Calu3 (cell line): ENCODE measurements at places on chromosomes 7 and 10.

- H3K27me3 ChIP-seq = peaks cover 29% of the 10 kb centered on the region
- H3K4me3 ChIP-seq = no peak overlapping the region
- H3K27ac ChIP-seq = no peak overlapping the region
- no peak for DNase-seq
- peaks cover 5% of the 10 kb centered on the region for H3K36me3 ChIP-seq
- peaks cover 16% of the 10 kb centered on the region for H3K4me1 ChIP-seq
Observed at GRCh38 chr10:78761311-78761781, 307.4 kb upstream of the ZMIZ1 start.

DNA sequence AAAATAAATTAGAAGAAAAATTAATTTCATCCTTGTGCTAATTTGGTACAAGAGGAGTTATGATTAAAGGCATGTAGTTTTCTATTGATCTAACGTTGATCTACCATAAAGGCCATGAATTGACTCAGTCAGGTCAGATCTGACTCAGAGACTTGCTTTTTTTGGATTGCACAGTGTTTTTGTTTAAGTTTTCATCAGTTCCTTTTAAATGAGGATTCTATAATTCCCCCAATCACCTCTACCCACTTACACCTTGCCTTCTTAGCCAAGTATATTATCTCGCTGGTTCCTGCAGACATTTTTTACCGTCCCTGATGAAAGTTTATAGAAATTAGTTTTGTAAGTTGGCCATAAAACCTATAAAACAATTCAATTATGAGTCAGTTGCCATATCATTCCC is 132.4 kb upstream of the PALS2 start:
- H3K4me3 ChIP-seq = no peak overlapping the region
- no peaks in the 10 kb centered on the region for H3K4me1 ChIP-seq
- no peak overlapping the region for H3K27ac ChIP-seq
- DNase-seq = no peak
- no peaks in the 10 kb centered on the region for H3K27me3 ChIP-seq
- H3K36me3 ChIP-seq = no peaks in the 10 kb centered on the region

- H3K27me3 ChIP-seq = peaks cover 8% of the 10 kb centered on the region
- no peaks in the 10 kb centered on the region for H3K4me1 ChIP-seq
- H3K36me3 ChIP-seq = no peaks in the 10 kb centered on the region
- H3K27ac ChIP-seq = no peak overlapping the region
Observed at GRCh38 chr7:28217143-28217542, 36.5 kb upstream of the JAZF1 start.

- H3K27ac ChIP-seq = no peak overlapping the region
- no peak overlapping the region for H3K4me3 ChIP-seq
- peaks cover 89% of the 10 kb centered on the region for H3K27me3 ChIP-seq
- peaks cover 5% of the 10 kb centered on the region for H3K36me3 ChIP-seq
- no peak for DNase-seq
- no peaks in the 10 kb centered on the region for H3K4me1 ChIP-seq
Observed at GRCh38 chr7:131845573-131846314, 289.3 kb upstream of the PODXL start.

DNA sequence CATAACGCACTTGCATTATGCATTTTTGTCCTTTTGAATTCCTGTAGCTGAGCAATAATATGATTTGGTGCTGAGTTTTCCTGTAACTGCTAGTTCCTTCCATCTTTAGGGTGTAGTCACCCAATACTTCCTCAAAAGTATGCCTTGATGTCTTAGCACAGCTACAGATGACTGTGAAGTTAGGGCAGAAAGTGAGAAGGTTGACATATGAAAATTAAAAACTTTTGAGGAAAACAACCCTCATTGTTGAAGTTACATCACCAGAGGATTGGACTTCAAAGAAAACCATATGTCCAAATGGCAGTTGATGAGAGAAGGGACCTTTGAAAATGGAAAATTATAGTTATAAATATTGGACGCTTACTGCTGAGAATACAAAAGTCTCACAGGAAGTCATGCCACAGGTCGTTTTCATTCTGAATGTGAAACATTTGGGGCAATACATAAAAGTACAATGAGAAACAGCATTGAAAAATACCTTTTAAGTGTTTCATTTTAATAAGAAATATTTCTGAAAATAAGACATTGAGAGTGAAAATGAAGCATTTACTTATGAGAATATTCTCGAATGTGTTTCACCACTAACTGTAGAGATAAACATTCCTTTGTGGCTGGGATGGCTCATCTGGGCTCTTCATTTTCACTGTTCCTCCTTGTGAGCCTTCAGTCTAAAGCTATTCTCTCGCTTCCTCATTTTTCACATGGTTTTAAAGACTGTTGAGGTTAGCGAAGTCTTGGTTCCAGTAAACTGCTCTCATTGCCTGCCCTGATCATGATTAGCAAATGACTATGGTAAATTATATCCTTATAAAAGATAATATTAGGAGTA is 61.4 kb upstream of the NME8 start:
- H3K4me1 ChIP-seq = no peaks in the 10 kb centered on the region
- H3K36me3 ChIP-seq = no peaks in the 10 kb centered on the region
- DNase-seq = no peak
- H3K27ac ChIP-seq = no peak overlapping the region
- H3K4me3 ChIP-seq = no peak overlapping the region
- no peaks in the 10 kb centered on the region for H3K27me3 ChIP-seq

DNA sequence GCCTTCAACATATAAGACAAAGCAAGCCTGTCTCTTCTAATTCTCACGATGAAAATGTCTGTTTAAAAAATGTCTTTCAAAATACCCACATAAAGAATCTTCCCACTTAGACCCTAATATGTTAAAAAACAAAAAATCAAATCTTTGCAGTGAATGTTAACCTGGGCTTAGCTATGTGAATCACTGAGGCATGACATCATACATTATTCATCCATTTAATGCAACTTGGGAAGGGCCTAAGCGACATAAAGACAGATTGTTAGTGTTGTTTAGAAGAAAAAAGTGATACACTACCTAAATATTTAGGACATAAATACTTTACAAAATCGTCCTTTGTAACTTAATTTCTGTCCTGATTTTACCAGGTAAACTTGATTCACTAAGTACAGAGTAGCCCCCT is 648.5 kb upstream of the NRP1 start:
- no peak overlapping the region for H3K27ac ChIP-seq
- no peak overlapping the region for H3K4me3 ChIP-seq

GRCh38 chr10:11358011-11358410 is 253.4 kb downstream of the USP6NL start:
- peaks cover 21% of the 10 kb centered on the region for H3K27me3 ChIP-seq
- DNase-seq = no peak
- H3K27ac ChIP-seq = no peak overlapping the region
- no peaks in the 10 kb centered on the region for H3K36me3 ChIP-seq

DNA sequence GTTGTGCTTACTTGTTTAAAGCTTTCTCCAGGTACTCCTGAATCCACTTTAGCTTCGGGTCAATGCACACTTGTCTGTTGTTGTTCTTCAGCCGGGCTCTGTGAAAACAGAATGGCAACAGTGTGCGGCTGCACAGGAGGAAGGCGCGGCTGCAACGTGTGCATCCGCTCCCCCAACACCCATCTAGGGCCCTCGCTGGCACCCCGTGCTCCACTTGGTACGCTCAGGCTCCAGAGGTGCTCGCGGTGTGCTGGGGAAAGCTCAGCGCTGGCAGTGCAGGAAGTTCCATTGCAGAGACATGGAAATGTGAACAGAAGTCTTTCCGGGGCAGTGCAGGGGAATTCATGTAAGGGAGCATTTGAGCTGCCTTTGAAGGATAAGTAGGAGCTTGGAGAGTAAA is 6.3 kb downstream of the CXCL12 start:
- H3K4me1 ChIP-seq = peaks cover 7% of the 10 kb centered on the region
- peaks cover 13% of the 10 kb centered on the region for H3K27me3 ChIP-seq
- H3K36me3 ChIP-seq = no peaks in the 10 kb centered on the region
- no peak overlapping the region for H3K4me3 ChIP-seq
- no peak for DNase-seq

DNA sequence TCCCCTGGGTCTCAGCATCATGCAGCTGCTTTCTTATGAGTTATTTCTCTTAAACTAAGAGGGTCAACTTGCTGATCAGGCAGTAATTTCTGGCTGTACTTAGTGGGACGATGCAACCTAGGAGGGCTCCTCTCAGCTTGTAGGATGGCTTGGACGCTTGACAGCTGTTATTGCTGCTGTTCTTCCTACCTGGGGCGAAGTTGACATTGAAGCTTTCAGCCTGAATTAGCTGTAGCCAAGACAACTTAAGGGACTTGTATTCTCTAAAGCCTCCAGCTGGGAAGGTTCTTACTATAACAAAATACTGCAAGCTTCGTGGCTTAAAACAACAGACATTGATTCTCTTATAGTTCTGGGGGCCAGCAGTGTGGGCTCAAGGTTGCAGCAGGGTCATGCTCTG is 224.9 kb downstream of the ACTR3B start:
- H3K36me3 ChIP-seq = no peaks in the 10 kb centered on the region
- no peak overlapping the region for H3K4me3 ChIP-seq
- no peak overlapping the region for H3K27ac ChIP-seq

DNA sequence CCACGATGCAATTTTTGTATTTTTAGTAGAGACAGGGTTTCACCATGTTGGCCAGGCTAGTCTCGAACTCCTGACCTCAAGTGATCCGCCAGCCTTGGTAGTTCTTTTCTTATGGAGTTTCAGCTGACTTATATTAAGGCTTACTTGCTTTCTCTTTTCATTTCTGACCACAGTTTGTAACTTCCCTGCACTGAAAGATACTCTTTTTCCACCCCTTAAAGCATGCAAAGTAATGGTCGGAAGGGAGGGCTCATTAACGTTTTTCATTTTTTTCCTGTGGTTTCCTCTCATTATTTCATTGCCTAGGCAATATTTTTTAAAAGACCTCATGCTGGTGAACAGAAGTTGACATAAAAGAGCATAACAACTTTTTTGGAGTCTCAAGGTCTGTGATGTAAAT is 27.0 kb downstream of the ADRB1 start:
- H3K4me3 ChIP-seq = no peak overlapping the region
- no peaks in the 10 kb centered on the region for H3K27me3 ChIP-seq
- no peak overlapping the region for H3K27ac ChIP-seq
- no peaks in the 10 kb centered on the region for H3K4me1 ChIP-seq

DNA sequence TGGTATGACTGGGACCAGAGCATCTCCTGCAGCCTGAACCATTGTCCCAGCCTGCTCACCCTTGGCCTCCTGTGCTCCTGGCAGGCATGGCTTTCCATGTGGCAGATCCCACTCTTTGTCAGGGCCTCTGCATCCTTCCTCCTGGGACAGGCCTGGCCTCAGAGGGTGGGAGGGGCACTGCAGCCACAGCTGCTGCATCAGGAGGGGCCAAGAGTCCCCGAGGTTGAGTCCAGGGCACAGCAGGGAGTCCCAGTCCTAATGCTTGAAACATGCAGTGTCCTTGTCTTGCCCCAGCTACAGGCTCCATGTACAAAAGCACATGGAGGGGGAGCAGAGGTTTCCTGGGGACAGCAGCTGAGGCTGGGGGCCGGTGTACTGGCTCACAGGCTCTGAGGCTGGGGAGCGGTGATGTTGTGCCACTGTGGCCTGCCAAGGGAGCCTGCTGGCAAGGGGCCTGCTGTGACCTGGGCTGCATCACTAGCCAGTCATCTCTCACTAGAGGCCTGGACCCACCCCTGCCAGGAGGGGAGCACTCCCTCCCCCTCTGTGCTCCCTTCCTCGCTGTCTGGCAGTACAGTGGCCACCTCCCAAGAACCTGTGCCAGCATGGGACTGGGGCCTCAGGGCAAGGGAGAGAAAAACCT is 144.8 kb downstream of the ZNF248 start:
- H3K4me1 ChIP-seq = no peaks in the 10 kb centered on the region
- no peaks in the 10 kb centered on the region for H3K36me3 ChIP-seq
- no peak for DNase-seq

DNA sequence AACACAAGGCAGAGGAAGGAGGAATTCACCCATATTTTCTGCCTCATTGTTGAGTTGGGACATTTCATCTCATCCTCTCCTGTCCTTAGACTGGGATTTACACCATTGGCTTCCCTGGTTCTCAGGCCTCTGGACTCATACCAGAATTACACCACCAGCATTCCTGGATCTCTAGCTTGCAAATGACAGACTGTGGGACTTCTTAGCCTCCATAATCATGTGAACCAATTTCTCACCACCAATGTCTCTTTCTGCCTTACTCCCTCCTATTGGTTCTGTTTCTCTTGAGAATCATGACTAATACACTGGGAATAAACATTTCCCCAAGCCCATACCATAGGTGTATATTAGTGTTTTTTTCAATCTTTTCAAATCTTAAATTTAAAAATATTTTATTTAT is 2.9 kb upstream of the ZNF33A start:
- H3K4me1 ChIP-seq = no peaks in the 10 kb centered on the region
- no peak for DNase-seq
- peaks cover 17% of the 10 kb centered on the region for H3K36me3 ChIP-seq
- H3K27me3 ChIP-seq = no peaks in the 10 kb centered on the region

DNA sequence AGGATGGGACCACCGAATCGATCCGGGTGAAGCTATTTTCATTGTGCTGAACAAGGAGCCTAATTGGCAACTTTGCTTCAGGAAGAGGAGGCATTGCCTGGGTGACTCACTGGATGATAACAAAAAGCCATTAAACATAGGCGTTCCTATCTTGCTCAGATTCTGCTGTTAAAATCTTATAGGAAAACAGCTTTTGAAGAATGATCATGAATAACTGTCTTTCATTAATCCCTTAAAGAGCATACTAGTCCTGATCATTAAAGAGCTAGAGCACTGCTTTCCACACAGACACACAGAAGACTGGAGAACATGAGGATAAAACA is 174.2 kb upstream of the IMMP2L start:
- no peak overlapping the region for H3K27ac ChIP-seq
- no peaks in the 10 kb centered on the region for H3K27me3 ChIP-seq
- DNase-seq = no peak
- no peak overlapping the region for H3K4me3 ChIP-seq

DNA sequence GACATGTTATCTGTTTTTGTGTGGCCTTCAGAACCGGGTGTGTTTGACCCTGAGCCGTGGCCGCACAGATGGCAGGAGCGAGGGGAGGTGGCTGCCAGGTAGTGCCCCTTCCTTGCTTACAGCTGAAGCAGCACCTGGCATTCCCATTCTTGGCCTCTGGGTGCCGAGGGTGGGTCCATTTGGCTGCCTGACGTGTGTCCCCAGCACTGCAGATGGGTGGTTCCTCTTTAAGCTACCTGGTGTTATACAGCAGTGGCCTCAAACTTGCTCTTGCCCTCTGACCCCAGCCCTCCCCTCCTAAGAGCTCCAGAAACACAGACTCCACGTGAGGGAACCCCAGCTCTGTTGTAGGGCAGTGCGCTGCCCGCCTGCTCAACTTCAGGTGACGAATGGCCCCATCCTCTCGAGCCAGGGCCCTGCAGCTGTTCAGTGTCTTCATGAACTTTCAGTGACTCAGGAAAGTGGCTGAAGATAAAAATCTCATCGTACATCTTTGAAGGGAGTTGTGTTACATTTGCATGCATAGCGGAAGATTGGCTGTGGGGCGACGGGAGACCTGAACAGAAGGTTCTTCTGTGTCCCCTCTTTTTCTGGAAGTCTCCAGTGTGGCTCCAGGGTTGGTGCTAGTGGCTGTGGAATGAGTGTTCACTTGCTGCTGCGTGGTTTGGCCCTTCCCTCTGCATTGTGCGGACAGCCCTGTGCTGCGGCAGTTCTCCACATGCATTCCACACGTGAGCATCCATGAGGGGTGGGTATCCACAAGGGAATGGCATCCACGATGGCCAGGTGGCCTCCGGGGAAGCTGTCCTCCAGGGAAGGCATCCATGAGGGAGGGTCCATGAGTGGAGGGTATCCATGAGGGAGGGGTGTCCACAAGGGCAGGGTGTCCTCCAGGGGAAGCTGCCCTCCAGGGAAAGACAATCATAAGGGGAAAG is 91.6 kb downstream of the INPP5A start:
- no peak overlapping the region for H3K27ac ChIP-seq
- no peaks in the 10 kb centered on the region for H3K27me3 ChIP-seq
- no peak for DNase-seq
- H3K4me3 ChIP-seq = no peak overlapping the region
- H3K36me3 ChIP-seq = no peaks in the 10 kb centered on the region

GRCh38 chr10:98339799-98340198 is 71.8 kb upstream of the LOXL4 start:
- peaks cover 7% of the 10 kb centered on the region for H3K4me1 ChIP-seq
- H3K27me3 ChIP-seq = no peaks in the 10 kb centered on the region
- H3K4me3 ChIP-seq = no peak overlapping the region
- no peak overlapping the region for H3K27ac ChIP-seq
